ENCODE measurements at places on chromosomes 1 and 21.
A peak's percentile ranks its signal among the peaks of the same experiment; 100 is the strongest.

GRCh38 chr1:238492271-238492670 is 601.5 kb upstream of the ZP4 start:
- H3K27me3 ChIP-seq, result no peaks in the 10 kb centered on the region
- H3K36me3 ChIP-seq, result no peaks in the 10 kb centered on the region
- no peaks in the 10 kb centered on the region for H3K4me1 ChIP-seq
- no peak for DNase-seq

GRCh38 chr1:172383536-172383935 is 36.9 kb upstream of the C1orf105 start:
- peak; percentile 38 for DNase-seq
- no peaks in the 10 kb centered on the region for H3K36me3 ChIP-seq
- peaks cover 54% of the 10 kb centered on the region for H3K4me1 ChIP-seq
- no peak overlapping the region for H3K27ac ChIP-seq
- H3K4me3 ChIP-seq, result no peak overlapping the region
- H3K27me3 ChIP-seq, result no peaks in the 10 kb centered on the region

DNA sequence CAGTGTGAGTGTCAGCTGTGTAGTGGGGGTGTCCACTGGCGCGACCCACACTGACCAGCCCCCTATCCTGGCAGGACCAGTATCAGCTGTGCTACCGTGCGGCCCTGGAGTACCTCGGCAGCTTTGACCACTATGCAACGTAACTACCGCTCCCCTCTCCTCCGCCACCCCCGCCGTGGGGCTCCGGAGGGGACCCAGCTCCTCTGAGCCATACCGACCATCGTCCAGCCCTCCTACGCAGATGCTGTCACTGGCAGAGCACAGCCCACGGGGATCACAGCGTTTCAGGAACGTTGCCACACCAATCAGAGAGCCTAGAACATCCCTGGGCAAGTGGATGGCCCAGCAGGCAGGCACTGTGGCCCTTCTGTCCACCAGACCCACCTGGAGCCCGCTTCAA is 28.1 kb upstream of the KDM4A start:
- peaks cover 26% of the 10 kb centered on the region for H3K36me3 ChIP-seq
- no peak overlapping the region for H3K27ac ChIP-seq
- no peak overlapping the region for H3K4me3 ChIP-seq
- no peaks in the 10 kb centered on the region for H3K27me3 ChIP-seq

DNA sequence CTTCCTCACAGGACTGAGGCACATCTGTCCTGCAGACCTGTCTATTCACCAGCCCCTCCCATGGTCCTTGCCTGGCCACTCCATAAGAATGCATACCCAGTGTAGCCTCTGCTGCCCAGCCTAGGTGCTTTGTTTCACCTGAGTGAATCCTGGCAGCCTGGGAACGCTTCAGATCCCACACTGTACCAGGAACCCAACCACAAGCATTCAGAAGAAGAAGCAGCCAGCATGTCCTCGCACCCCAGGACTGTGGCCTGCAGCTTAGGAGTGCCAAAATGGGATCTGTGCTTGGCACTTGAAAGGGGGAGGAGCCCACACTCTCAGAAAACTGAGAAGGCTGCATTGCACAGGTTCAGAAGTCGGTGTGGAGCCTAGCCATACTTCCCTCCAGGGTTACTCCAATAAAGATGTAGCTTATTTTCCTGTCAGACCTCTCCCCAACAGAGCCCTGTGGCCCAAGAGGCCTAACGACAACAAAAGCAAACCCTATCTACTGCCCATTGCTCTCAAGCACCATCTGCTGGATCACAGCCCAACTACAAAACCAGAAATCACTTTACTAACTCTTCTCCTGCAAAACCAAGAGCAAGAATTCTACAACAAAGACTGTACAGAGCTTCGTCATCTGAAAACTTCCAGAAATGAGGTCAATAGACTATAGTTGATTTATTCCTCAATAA is 923.1 kb upstream of the NEGR1 start:
- DNase-seq, result peak; percentile 40
- H3K27me3 ChIP-seq, result no peaks in the 10 kb centered on the region
- H3K4me1 ChIP-seq, result no peaks in the 10 kb centered on the region

DNA sequence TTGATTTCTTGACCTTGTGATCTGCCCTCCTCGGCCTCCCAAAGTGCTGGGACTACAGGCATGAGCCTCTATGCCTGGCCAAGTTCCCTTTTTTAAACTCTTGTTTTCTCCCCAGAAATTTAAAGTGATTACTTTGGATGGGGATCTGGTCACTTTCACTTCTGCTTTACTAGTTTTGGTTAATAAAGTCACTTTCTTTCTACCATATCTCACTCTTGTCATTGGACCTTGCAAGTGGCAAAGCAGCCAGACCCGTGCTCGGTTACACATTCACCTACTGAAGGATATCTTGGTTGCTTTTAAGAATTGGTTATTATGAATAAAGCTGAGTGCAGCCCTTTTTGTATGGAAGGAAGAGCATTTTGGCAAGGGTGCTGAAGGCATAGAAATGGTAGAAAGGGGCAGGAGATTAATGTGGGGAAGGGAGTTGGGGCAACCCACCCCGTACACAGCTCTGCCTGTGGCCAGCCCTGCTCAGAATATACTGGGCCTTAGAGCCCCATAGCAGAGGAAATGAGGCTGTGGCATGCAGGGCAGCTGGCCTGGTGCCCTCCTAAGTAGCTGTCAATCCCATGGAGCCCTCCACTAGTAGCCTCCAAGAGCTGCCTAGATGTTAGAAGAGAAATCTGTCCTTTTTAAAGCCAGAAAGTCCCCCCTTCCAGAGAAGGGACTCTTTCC is 40.7 kb downstream of the CD2 start:
- no peak overlapping the region for H3K4me3 ChIP-seq
- no peak for DNase-seq
- no peak overlapping the region for H3K27ac ChIP-seq
- no peaks in the 10 kb centered on the region for H3K4me1 ChIP-seq
- H3K27me3 ChIP-seq, result peaks cover 5% of the 10 kb centered on the region
- no peaks in the 10 kb centered on the region for H3K36me3 ChIP-seq

GRCh38 chr1:26582836-26583460 is 53.4 kb downstream of the RPS6KA1 start:
- no peaks in the 10 kb centered on the region for H3K27me3 ChIP-seq
- no peak for DNase-seq
- no peak overlapping the region for H3K4me3 ChIP-seq
- no peak overlapping the region for H3K27ac ChIP-seq
- H3K4me1 ChIP-seq, result no peaks in the 10 kb centered on the region

- H3K27ac ChIP-seq, result no peak overlapping the region
- no peaks in the 10 kb centered on the region for H3K4me1 ChIP-seq
- H3K4me3 ChIP-seq, result no peak overlapping the region
- H3K27me3 ChIP-seq, result no peaks in the 10 kb centered on the region
- peaks cover 11% of the 10 kb centered on the region for H3K36me3 ChIP-seq
These were observed 19.7 kb downstream of the MRPL37 start for GRCh38 chr1:54219688-54220003.

DNA sequence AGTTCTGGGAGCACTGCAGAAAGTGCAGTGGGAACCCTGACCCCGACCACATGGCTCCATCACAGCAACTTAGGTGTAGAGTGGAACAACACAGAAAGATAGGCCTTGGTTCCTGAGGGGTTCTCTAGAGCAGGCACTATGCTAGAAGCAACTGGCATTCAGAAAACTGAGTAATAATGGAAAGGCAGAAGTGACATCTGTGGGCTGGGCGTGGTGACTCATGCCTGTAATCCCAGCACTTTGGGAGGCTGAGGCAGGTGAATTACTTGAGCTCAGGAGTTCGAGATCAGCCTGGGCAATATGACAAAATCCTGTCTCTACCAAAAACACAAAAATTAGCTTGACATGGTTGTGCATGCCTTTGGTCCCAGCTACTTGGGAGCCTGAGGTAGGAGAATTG is 5.3 kb downstream of the MRPS15 start:
- no peak overlapping the region for H3K4me3 ChIP-seq
- H3K36me3 ChIP-seq, result peaks cover 46% of the 10 kb centered on the region
- no peaks in the 10 kb centered on the region for H3K4me1 ChIP-seq
- H3K27ac ChIP-seq, result no peak overlapping the region

DNA sequence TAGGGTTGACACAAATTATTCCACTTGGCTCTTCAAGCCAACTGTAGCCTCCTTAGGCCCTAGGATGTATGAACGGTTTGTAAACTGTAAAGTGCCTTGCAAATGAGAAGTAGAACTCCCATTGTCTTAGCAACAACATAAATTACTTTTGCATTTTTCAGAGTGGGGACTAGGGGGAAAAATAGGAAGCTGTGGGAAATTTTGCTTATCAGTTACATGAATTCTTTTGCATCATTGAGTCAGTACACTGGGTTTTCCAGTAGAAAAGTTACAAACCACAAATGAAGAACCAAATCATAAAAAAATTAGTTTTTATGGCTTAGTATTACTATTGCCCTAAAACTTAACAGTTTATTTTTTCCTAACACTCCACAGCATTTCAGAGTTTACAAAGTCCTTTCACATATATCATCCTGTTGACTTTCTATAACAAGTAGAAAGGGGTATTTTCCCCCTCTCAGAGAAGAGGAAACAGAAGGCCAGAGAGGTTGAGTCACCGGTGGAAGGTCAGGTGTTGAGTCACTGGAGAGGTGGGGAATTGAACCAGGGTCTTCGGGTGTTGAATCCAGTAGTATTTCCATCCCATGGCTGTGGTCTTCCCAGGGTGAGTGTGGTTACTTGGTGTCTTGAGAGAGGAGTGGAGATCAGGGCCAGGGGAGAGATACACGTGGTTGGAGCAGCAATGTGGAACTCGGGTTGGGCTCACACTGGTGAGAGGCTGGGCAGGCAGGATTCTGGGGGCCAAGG is 71.9 kb upstream of the USP24 start:
- peaks cover 6% of the 10 kb centered on the region for H3K4me1 ChIP-seq
- H3K36me3 ChIP-seq, result no peaks in the 10 kb centered on the region
- H3K27me3 ChIP-seq, result no peaks in the 10 kb centered on the region
- no peak overlapping the region for H3K4me3 ChIP-seq

DNA sequence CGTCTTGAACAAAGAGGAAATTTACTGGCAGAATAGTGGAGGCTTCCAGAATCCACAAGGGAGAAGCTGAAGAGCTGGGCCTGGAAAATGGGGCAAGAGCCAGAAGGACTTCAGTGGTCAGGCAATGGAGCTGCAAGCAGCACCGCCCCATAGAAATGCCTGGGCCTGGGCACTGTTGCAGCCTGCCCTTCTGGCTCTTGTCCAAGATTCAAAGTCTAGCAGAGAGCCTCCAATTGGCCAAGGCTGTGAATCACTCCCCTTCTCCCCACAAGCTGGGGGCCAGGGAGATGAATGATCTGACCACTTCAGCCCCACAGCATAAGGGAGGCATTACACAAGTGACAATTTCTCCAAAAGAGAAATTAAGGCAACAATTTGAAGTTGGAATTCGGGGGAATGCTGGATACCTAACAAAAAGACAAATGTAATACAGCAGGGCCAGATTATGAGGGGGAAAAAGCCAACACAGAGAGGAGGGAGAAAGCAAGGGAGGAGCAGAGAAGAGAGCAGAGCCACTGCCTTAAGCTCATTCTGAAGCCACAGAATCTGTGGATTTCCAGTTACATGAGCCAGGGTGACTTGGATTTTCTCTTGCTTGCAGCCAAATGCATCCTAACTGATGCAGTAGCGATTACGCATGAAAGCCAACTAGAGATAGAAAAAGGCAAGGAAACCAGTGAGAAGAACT is 80.3 kb downstream of the LRIG2 start:
- no peaks in the 10 kb centered on the region for H3K27me3 ChIP-seq
- H3K4me3 ChIP-seq, result no peak overlapping the region
- no peaks in the 10 kb centered on the region for H3K36me3 ChIP-seq
- no peak overlapping the region for H3K27ac ChIP-seq
- no peaks in the 10 kb centered on the region for H3K4me1 ChIP-seq
- no peak for DNase-seq

GRCh38 chr1:165367375-165367993 is 11.0 kb upstream of the LMX1A start:
- H3K27ac ChIP-seq, result no peak overlapping the region
- no peaks in the 10 kb centered on the region for H3K36me3 ChIP-seq
- no peak overlapping the region for H3K4me3 ChIP-seq
- no peaks in the 10 kb centered on the region for H3K4me1 ChIP-seq

- H3K27me3 ChIP-seq, result no peaks in the 10 kb centered on the region
- H3K27ac ChIP-seq, result peak overlapping the region; percentile 74
- H3K36me3 ChIP-seq, result no peaks in the 10 kb centered on the region
- peaks cover 20% of the 10 kb centered on the region for H3K4me1 ChIP-seq
- peak overlapping the region; percentile 73 for H3K4me3 ChIP-seq
These were observed 769 bp downstream of the NTPCR start for GRCh38 chr1:232951180-232951579.

- peaks cover 6% of the 10 kb centered on the region for H3K4me1 ChIP-seq
- peak overlapping the region; percentile 54 for H3K27ac ChIP-seq
- no peak for DNase-seq
- no peaks in the 10 kb centered on the region for H3K36me3 ChIP-seq
- H3K4me3 ChIP-seq, result peak overlapping the region; percentile 70
These were observed 609 bp downstream of the PIGK start for GRCh38 chr1:77218477-77219165.

DNA sequence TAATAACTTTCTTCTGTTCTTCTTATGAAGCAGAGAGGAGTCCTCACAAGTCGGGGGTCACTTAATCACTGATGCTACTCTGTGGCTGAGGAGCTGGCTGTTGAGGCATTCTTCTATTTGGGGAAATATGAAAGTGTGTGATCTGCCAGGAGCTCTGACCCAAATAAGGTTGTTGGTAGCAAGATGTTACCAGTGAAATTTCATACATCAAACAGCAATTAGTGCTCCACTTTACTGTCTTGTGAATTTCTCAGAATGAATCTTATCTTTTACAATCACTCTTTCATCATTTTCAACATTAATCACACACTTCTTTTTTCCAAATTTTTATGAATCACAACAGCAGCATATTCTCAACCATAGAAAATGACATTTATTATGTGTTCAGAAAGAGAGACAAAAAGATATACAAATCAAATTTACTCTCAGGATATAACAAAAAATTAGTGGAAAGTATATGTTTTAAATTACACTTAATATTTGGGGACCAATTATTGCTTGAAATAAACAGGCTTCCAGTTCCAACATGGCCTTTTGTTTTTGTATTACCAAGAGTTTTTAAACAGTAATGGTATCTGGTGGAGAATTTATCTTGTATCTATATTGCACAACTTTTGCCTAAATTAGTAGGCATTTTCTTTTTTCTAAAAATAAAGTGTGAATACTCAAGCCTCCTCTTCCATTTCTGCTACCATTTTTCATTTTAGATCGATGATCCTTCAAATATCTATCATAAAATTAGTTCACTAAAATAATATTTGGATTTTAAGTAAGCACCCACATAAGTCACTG is 9.6 kb downstream of the PTGER3 start:
- peak overlapping the region; percentile 7 for H3K27ac ChIP-seq
- H3K36me3 ChIP-seq, result peaks cover 41% of the 10 kb centered on the region
- H3K4me3 ChIP-seq, result peak overlapping the region; percentile 0
- H3K4me1 ChIP-seq, result peaks cover 73% of the 10 kb centered on the region
- no peaks in the 10 kb centered on the region for H3K27me3 ChIP-seq

- H3K4me1 ChIP-seq, result no peaks in the 10 kb centered on the region
- no peak overlapping the region for H3K27ac ChIP-seq
- no peak for DNase-seq
These were observed 19.6 kb upstream of the C1orf159 start for GRCh38 chr1:1135339-1136136.

DNA sequence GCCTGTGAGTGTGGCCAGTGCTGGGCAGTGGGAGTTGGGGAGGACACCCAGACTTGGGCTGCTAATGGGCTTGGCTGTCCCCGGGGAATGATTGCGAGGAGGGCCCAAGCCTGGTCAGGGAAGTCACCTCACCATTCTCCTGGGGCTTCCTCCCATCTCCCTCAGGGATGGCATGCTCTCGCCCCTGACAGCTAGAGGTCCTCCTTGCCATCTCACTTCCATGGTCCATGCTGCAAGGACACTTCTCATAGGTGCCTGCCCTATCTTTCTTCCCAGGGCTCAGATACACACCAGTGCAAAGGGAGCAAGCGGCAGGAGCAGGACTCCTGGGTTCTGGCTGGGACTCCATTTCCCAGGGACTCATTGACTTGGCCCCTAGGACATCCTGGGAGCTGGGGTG is 4.1 kb downstream of the NTRK1 start:
- no peak overlapping the region for H3K4me3 ChIP-seq
- DNase-seq, result no peak
- H3K27me3 ChIP-seq, result peaks cover 8% of the 10 kb centered on the region

All from A673 (cell line).